SJCRH30 (cell line): ENCODE measurements at places on chromosomes 7 and 10. TPM values are rescaled to one million over a fixed set of nuclear protein-coding genes. Genes with fewer than 3 reads are reported as not detected.

- H3K27me3 ChIP-seq: no peaks in the 10 kb centered on the region
- no peak overlapping the region for H3K4me3 ChIP-seq
- peak; percentile 31 for DNase-seq
- no peaks in the 10 kb centered on the region for H3K4me1 ChIP-seq
- H3K27ac ChIP-seq: no peak overlapping the region
Measured at GRCh38 chr10:71285180-71285545, 33.9 kb upstream of the SLC29A3 start.

GRCh38 chr7:29812185-29812876, 6.0 kb downstream of the WIPF3 start:
- H3K4me3 ChIP-seq: no peak overlapping the region
- H3K27ac ChIP-seq: no peak overlapping the region
- DNase-seq: peak; percentile 55

Gene CPA4
- total RNA-seq: 3.2 and 4.8 TPM in 2 replicates

Gene MRPL32
- 68.0 and 79.4 TPM in 2 replicates for total RNA-seq

- H3K27me3 ChIP-seq: peaks cover 23% of the 10 kb centered on the region; the same call in 1 of the 2 replicates
- peaks cover 9% of the 10 kb centered on the region for H3K4me1 ChIP-seq
- H3K36me3 ChIP-seq: no peaks in the 10 kb centered on the region
Measured at GRCh38 chr7:45716380-45717203, 142.4 kb downstream of the ADCY1 start.

- peaks cover 7% of the 10 kb centered on the region for H3K4me1 ChIP-seq
- DNase-seq: no peak
- H3K4me3 ChIP-seq: no peak overlapping the region
- H3K36me3 ChIP-seq: peaks cover 11% of the 10 kb centered on the region
Measured at GRCh38 chr7:45036317-45036716, 36.3 kb downstream of the CCM2 start.

Gene IGF2BP3
- total RNA-seq: 105 and 120 TPM in 2 replicates

- H3K36me3 ChIP-seq: peaks cover 6% of the 10 kb centered on the region
- H3K4me1 ChIP-seq: peaks cover 22% of the 10 kb centered on the region
- H3K27ac ChIP-seq: no peak overlapping the region
Measured at GRCh38 chr10:62076891-62077290, 175.4 kb downstream of the ARID5B start.

GRCh38 chr7:35988818-35989217, 164.2 kb upstream of the EEPD1 start:
- no peak overlapping the region for H3K27ac ChIP-seq
- H3K4me3 ChIP-seq: no peak overlapping the region
- peaks cover 12% of the 10 kb centered on the region; the same call in 1 of the 2 replicates for H3K27me3 ChIP-seq
- no peaks in the 10 kb centered on the region; the same call in 1 of the 2 replicates for H3K4me1 ChIP-seq

- peak; percentile 60 for DNase-seq
- H3K4me3 ChIP-seq: no peak overlapping the region
- no peaks in the 10 kb centered on the region for H3K27me3 ChIP-seq
- peak overlapping the region; percentile 48; the same call in 1 of the 2 replicates for H3K27ac ChIP-seq
Measured at GRCh38 chr7:139075031-139075652, 34.4 kb downstream of the ZC3HAV1 start.

Gene ANKRD1
- total RNA-seq: 2.6 and 3.7 TPM in 2 replicates

- no peak overlapping the region for H3K4me3 ChIP-seq
- no peak for DNase-seq
- no peak overlapping the region for H3K27ac ChIP-seq
- no peaks in the 10 kb centered on the region for H3K27me3 ChIP-seq
- no peaks in the 10 kb centered on the region for H3K4me1 ChIP-seq
Measured at GRCh38 chr10:16773334-16773733, 43.9 kb downstream of the RSU1 start.

Gene GPR37
- total RNA-seq: 0.30 and 0.56 TPM in 2 replicates

DNA sequence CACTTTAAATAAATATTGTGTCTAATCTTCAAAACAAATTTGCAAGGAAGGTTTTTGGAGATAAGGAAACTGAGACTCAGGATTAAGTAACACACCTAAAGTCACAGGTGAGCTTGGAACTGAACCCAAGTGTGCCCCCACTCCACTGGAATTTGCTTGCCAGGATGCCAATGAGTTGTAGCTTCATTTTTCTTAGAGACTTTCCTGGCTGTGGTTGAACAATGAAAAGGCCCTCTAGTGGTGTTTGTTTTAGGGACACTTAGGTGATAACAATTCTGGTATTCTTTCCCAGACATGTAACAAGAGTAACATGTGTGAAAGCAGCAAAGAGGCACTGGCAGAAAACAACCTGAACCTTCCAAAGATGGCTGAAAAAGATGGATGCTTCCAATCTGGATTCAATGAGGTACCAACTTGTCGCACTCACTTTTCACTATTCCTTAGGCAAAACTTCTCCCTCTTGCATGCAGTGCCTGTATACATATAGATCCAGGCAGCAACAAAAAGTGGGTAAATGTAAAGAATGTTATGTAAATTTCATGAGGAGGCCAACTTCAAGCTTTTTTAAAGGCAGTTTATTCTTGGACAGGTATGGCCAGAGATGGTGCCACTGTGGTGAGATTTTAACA, 1.5 kb downstream of the IL6 start:
- H3K4me1 ChIP-seq: peaks cover 13% of the 10 kb centered on the region; the same call in 1 of the 2 replicates
- peak; percentile 50 for DNase-seq
- no peak overlapping the region for H3K4me3 ChIP-seq
- H3K36me3 ChIP-seq: no peaks in the 10 kb centered on the region
- no peak overlapping the region for H3K27ac ChIP-seq

GRCh38 chr10:76047521-76047920, 616.1 kb downstream of the LRMDA start:
- no peaks in the 10 kb centered on the region for H3K4me1 ChIP-seq
- H3K27ac ChIP-seq: no peak overlapping the region
- no peaks in the 10 kb centered on the region; the same call in 1 of the 2 replicates for H3K27me3 ChIP-seq
- no peaks in the 10 kb centered on the region for H3K36me3 ChIP-seq
- no peak for DNase-seq

Gene C10orf88
- total RNA-seq: 12.0 and 14.1 TPM in 2 replicates

GRCh38 chr10:45249978-45250693, 65.3 kb downstream of the OR13A1 start:
- no peaks in the 10 kb centered on the region for H3K27me3 ChIP-seq
- H3K4me3 ChIP-seq: no peak overlapping the region
- DNase-seq: no peak
- no peaks in the 10 kb centered on the region for H3K4me1 ChIP-seq
- H3K36me3 ChIP-seq: no peaks in the 10 kb centered on the region
- no peak overlapping the region for H3K27ac ChIP-seq

Gene APBB1IP
- total RNA-seq: not detected in 2 replicates

DNA sequence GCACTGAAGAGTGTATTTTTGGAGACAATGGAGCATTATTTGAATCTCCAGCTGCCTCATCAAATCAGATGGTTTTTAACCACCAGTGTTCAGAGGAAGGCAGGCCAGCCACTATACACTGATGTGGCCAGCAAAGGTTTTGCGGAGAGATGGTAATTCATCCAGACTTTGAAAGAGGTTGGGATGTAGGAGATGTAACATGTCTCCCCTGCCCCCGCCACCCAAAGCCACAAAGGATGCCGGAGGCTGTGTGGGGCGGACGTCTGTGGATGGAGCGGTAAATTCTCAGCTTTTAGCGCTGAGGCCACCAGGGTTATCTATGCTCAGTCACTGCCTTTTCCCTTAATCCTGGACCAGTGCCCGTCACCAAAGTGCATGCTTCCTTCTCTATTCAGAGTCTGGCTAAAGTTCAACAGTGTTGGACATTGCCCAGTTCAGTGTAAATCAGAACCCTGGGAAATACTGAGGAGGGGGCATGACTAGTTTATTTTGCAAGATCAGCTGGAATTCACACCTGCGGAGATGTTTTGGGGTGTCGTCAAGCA, 3.7 kb upstream of the TRIP6 start:
- peak; percentile 69 for DNase-seq
- no peak overlapping the region for H3K4me3 ChIP-seq
- peaks cover 7% of the 10 kb centered on the region for H3K36me3 ChIP-seq
- H3K27me3 ChIP-seq: no peaks in the 10 kb centered on the region
- peak overlapping the region; percentile 43 for H3K27ac ChIP-seq

Gene PNLIPRP2
- not detected in 2 replicates for total RNA-seq
